Stimulated activated CD4-positive, alpha-beta T cell treated with anti-CD3 and anti-CD28 coated beads, Interleukin-12 subunit alpha, Interleukin-12 subunit beta, amount 100 ng/mL, for 4 hours (primary cell): ENCODE measurements at places on chromosomes 11 and 22.

- DNase-seq, result no peak
Observed at GRCh38 chr22:37752189-37753087, 55.3 kb upstream of the GCAT start.

DNA sequence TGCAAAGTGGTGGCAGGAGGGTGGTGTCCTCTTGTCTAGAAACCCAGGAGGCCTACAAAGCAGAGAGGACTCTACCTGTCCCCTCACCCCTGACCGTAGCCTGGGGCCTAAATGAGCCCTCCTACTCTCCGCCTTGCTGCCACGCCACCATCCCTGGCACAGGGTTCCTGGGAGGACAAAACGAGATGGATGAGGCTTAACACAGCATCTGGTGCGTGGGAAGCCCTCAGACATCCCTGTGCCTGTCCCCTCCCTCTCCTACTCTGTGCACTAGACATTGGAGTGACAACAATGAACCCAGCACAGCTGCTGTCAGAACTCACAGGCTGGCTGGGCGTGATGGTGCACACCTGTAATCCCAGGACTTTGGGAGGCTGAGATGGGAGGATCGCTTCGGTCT is 36.4 kb upstream of the DKK3 start:
- DNase-seq, result no peak

DNA sequence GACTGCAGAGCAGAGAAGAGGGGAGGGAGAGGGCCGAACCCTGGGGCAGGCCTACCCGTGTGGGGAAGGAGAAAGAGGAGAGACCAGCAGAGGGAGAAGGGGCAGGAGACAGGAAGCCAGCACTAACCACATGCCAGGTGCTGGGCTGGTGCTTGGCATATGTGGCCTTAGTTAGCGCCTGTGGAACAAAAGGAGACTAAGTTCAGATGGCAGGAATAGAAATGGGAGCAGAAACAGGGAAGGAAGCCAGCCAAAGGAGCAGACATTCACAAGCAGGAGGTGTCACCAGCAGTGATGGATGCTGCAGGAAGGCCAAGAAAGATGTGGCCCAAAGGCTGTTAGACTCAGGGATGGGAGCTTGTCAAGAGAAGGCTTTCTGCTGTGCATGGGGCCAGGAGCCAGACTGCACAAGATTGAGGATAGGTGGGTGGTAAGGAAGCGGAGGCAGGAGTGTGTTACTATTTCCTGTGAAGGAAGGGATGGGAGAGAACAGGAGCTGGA is 26.7 kb downstream of the TREH start:
- no peak for DNase-seq

- no peak for DNase-seq
Observed at GRCh38 chr11:17508791-17509190, 32.1 kb upstream of the ABCC8 start.

- DNase-seq, result no peak
Observed at GRCh38 chr22:42977569-42977968, 37.4 kb downstream of the PACSIN2 start.

DNA sequence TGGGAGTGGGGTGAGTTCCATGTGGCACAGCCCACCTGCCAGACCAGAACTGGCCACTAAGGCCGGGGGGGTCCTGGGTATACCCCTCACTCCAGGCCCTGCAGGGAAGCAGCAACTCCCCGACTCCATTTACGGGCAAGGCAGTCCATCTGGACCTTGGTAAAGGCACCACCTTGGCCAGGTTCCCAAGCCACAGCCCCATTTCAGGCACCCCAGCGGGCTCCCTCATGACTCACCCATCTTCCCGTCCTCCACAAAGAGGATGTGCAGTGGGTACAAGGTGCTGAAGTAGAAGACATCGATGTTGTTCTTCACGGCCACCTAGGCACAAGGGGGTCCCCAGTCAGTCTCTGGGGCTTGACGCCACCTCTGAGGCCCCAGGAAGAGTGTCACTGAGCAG is 15.7 kb upstream of the RASL10A start:
- DNase-seq, result no peak

DNA sequence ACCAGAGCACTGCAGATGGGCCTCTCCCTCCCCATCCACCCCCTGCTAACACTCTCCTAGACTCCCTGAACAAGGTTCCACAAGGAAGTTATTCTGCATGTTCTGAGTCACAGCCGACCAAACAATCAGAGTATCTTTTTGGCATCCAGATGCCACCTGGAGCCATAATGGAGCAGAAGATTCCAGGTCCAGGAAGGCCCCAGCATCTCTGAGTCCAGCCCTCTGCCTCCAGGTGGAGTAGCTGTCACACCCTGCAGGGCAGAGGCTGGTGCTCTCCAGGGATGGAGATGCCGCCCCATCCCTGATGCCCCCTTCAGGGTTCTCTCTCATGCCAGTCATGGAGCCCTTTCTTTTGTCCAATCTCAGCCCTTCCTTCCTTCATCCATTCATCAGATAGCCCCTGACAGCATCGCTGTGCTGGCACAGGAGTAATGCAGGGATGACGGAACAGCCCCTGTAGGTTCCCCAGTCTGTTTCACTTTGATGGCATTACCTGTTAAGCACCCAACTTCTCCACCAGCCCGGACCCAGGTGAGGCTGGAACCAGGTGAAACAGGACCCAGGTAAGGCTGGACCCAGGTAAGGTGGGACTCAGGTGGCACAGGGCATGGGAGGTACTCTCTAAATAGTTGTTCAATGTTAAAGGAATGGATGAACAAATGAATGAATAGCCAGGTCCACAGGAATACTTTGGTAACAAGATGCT is 20.1 kb upstream of the TSKU start:
- DNase-seq, result no peak

DNA sequence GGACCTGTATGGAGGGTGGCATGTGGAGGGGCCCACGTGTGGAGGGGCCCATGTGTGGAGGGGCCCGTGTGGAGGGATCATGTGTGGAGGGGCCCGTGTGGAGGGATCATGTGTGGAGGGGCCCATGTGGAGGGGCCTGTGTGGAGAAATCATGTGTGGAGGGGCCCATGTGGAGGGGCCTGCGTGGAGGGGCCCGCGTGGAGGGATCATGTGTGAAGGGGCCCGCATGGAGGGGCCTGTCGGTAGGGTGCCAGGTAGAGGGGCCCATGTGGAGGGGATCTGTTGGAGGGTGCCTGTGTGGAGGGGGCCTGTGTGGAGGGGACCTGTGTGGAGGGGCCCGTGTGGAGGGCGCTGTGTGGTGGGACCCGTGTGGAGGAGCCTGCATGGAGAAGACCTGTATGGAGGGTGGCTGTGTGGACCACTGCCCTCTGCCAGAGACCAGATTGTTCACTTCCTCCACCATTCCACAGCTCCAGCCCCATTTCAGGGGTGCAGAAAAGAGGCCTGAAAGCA is 47.0 kb downstream of the IGLL5 start:
- no peak for DNase-seq

- no peak for DNase-seq
Observed at GRCh38 chr22:26713823-26714449, 56.5 kb downstream of the MIAT start.

DNA sequence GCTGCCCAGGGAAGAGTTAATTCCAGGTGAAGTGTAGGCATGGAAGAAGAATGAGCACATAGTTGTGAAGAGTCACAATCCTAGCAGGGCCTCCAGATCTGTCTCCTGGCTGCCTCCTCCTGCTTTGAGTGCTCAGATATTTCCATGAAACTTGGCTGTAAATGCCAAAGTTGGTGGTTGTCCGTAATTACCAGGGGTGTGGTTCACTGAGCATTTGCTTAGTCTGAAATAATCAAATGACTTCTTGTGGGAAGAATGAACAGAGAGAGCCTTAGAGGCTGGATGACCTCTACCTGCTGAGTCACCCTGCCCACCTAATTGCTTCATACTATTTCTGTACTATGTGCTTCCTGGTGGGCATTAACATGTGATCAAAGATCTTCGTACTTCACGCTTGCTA is 50.9 kb downstream of the APIP start:
- no peak for DNase-seq

DNA sequence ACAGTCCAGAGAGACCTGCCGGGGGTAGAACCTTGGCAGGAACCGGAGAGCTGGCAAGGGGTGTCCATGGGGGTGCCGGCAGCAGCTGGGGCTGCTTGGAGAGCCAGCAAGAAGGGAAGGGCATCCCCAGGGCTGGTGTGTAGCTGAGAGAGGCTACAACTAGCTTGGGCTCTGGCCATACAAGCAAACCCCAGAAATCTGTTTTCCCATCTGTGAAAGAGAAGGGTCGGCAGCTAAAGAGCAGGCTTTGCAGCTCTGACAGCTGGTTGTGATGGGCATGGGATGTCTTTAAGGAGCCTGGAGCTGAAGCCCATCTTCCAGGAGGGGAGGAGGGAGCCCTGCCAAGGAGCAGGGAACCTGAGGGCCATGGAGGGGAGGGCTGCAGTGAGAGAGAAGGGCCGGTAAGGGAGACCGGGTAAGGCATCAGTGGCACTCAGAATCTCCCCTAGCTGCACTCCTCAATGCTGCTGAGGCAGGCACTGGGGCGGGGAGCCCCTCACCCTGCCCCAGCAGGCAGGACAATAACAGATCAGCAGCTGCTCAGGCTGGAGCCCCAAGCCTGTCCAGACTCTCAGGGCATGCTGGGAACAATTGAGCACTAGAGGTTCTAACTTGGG is 3.9 kb downstream of the CHST1 start:
- no peak for DNase-seq
